Left lung (tissue), 14 donors: ENCODE measurements at places on chromosomes 4 and X.

GRCh38 chr4:23720556-23720955 lies 169.3 kb downstream of the PPARGC1A start:
- H3K36me3 ChIP-seq: no peaks in the 10 kb centered on the region
- DNase-seq: no peak
- H3K4me3 ChIP-seq: no peak overlapping the region
- no peak overlapping the region for H3K27ac ChIP-seq
- no peaks in the 10 kb centered on the region for H3K27me3 ChIP-seq
- no peaks in the 10 kb centered on the region for H3K4me1 ChIP-seq

GRCh38 chr4:146095091-146095690 lies 80.3 kb upstream of the LSM6 start:
- no peaks in the 10 kb centered on the region for H3K4me1 ChIP-seq
- peak; percentile 32 for DNase-seq
- H3K27ac ChIP-seq: no peak overlapping the region
- no peaks in the 10 kb centered on the region for H3K36me3 ChIP-seq

- H3K4me3 ChIP-seq: no peak overlapping the region
- no peaks in the 10 kb centered on the region for H3K27me3 ChIP-seq
- no peak for DNase-seq
- H3K36me3 ChIP-seq: no peaks in the 10 kb centered on the region
Observed at GRCh38 chrX:79412972-79413371, 45.8 kb upstream of the ITM2A start.

GRCh38 chr4:76439491-76439890 lies 4.5 kb downstream of the SHROOM3 start:
- H3K36me3 ChIP-seq: no peaks in the 10 kb centered on the region
- H3K27me3 ChIP-seq: no peaks in the 10 kb centered on the region
- DNase-seq: no peak
- no peak overlapping the region for H3K27ac ChIP-seq

- H3K27ac ChIP-seq: no peak overlapping the region
Observed at GRCh38 chrX:84320614-84321013, 132.6 kb upstream of the RPS6KA6 start.

GRCh38 chr4:8110071-8110986 lies 48.3 kb downstream of the ABLIM2 start:
- no peak overlapping the region for H3K27ac ChIP-seq
- H3K4me1 ChIP-seq: no peaks in the 10 kb centered on the region
- peak; percentile 72 for DNase-seq
- no peaks in the 10 kb centered on the region for H3K36me3 ChIP-seq
- H3K27me3 ChIP-seq: peaks cover 13% of the 10 kb centered on the region

DNA sequence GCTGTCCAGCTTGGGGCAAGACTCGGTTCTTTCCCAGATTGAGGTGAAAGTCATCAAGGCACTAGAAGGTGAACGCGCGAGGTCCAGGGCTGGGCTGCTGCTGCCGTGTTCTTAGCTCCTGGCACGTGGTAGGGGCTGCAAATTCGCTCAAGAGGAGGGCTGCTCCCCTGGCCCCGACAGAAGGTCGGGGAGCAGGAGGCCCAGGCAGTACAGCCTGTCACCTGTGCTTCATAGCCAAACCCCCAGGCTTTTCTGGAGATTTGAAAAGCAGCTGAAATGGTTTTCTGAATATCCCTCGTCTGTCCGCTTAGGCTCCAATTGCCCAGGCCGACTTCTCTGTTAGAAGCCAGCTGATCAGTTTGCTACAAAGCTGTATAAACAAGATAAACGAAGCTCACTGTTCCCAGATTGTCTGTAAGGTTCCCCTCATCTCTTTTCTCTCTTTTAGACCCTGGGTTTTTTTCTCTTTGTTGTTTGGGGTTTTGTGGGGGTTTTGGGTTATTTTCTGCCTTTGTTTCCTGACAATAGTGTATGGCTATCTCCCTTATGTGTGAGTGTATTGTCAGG lies 60.0 kb upstream of the STX18 start:
- H3K4me1 ChIP-seq: no peaks in the 10 kb centered on the region
- H3K27ac ChIP-seq: no peak overlapping the region
- no peak for DNase-seq
- no peaks in the 10 kb centered on the region for H3K36me3 ChIP-seq
- no peaks in the 10 kb centered on the region for H3K27me3 ChIP-seq
- no peak overlapping the region for H3K4me3 ChIP-seq

GRCh38 chrX:150198776-150199175 lies 164.3 kb upstream of the MAMLD1 start:
- H3K36me3 ChIP-seq: no peaks in the 10 kb centered on the region
- no peaks in the 10 kb centered on the region for H3K27me3 ChIP-seq
- DNase-seq: no peak
- H3K4me3 ChIP-seq: no peak overlapping the region
- no peaks in the 10 kb centered on the region for H3K4me1 ChIP-seq
- H3K27ac ChIP-seq: no peak overlapping the region

- DNase-seq: peak; percentile 28
- no peaks in the 10 kb centered on the region for H3K4me1 ChIP-seq
- H3K4me3 ChIP-seq: no peak overlapping the region
- H3K27me3 ChIP-seq: peaks cover 8% of the 10 kb centered on the region
- H3K36me3 ChIP-seq: no peaks in the 10 kb centered on the region
Observed at GRCh38 chr4:186554539-186554913, 841 bp downstream of the MTNR1A start.

- no peaks in the 10 kb centered on the region for H3K4me1 ChIP-seq
- H3K27me3 ChIP-seq: no peaks in the 10 kb centered on the region
- peaks cover 96% of the 10 kb centered on the region for H3K36me3 ChIP-seq
- no peak overlapping the region for H3K27ac ChIP-seq
- no peak for DNase-seq
Observed at GRCh38 chr4:773214-773613, 52.7 kb downstream of the CPLX1 start.

DNA sequence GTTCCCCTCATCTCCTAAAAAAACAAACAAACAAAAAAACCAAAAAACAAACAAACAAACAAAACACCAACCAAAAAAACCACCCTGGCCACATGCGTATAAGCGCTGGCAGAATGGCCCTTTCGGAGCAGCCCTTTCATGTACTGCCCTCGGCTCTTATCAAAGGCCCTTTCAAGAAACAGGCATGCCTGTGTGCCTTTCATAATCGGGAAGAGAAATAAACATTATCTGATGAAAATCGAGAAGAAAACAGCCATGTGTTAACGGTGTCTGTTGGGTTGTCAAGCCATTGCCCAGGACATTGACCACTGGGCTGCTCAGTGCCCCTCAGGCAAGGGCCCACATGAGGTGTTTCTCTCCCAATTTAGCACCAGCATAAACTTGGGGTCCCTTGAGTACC lies 68.3 kb downstream of the PJA1 start:
- H3K4me3 ChIP-seq: no peak overlapping the region
- no peaks in the 10 kb centered on the region for H3K27me3 ChIP-seq
- no peaks in the 10 kb centered on the region for H3K4me1 ChIP-seq
- H3K36me3 ChIP-seq: no peaks in the 10 kb centered on the region

GRCh38 chrX:9668537-9668936 lies 97.1 kb downstream of the GPR143 start:
- no peak for DNase-seq
- H3K27ac ChIP-seq: no peak overlapping the region
- no peaks in the 10 kb centered on the region for H3K36me3 ChIP-seq
- no peak overlapping the region for H3K4me3 ChIP-seq

DNA sequence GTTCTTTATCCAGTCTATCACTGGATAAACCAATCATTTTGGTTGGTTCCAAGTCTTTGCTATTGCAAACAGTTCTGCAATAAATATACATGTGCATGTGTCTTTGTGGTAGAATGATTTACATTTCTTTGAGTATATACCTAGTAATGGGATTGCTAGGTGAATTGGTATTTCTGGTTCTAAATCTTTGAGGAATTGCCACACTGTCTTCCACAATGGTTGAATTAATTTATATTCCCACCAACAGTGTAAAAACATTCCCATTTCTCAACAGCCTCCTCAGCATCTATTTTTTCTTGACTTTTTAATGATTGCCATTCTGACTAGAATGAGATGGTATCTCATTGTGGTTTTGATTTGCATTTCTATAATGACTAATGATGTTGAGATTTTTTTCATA lies 791.7 kb upstream of the AGA start:
- H3K36me3 ChIP-seq: no peaks in the 10 kb centered on the region
- H3K27ac ChIP-seq: no peak overlapping the region
- H3K4me1 ChIP-seq: no peaks in the 10 kb centered on the region
- H3K4me3 ChIP-seq: no peak overlapping the region
- DNase-seq: no peak

DNA sequence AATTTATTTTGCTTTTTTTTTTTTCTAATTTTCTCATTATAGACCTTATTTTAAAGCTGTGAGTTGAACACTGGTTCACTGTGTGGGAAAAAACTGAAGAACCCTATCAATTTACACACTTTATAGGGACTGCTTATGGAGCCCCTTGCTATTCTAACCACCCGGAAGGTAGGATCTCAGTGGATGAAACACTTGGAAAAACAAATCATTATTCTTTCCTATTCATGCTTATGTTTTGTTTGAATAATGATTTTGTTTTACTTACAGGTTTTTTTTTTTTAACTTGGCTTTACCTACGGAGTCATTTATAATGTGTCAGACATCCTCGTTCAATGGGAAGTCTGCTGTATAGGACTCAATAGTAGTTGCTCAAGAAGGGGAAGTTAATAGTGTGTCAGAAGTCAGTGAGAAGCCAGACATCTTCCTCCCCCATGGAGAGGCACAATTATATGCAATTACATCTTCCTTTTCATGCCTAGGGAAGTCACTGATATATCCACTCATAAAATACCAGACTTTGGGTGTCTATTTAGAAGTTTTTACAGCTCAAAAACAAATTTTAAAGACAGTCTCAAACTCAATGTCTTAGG lies 113.2 kb downstream of the ARSF start:
- no peak for DNase-seq
- H3K27ac ChIP-seq: no peak overlapping the region
- no peak overlapping the region for H3K4me3 ChIP-seq
- no peaks in the 10 kb centered on the region for H3K36me3 ChIP-seq
- H3K27me3 ChIP-seq: no peaks in the 10 kb centered on the region

DNA sequence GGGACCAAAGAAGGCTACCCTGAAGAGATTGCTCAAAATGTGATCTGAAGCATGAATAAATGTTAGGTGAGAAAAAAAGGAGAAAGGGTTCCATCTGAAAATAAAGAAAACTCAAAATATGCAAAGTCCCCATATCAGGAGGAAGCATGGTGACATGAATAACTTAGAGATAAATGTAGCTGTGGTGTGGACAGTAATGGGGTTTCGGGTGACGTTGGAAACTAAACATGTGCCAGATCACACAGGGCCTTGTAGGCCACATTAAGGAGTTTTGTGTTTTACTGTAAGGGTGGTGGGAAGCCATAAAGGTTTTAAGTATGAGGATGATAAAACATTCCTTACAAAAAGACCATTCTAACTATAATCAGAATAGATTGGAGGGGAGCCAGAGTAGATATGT lies 40.3 kb upstream of the ACSL4 start:
- H3K27me3 ChIP-seq: no peaks in the 10 kb centered on the region
- no peak for DNase-seq
- H3K36me3 ChIP-seq: no peaks in the 10 kb centered on the region
- no peaks in the 10 kb centered on the region for H3K4me1 ChIP-seq
- H3K4me3 ChIP-seq: no peak overlapping the region

GRCh38 chrX:48695534-48695896 lies 1.0 kb upstream of the SUV39H1 start:
- H3K27me3 ChIP-seq: peaks cover 4% of the 10 kb centered on the region
- DNase-seq: no peak
- H3K4me3 ChIP-seq: peak overlapping the region; percentile 51

DNA sequence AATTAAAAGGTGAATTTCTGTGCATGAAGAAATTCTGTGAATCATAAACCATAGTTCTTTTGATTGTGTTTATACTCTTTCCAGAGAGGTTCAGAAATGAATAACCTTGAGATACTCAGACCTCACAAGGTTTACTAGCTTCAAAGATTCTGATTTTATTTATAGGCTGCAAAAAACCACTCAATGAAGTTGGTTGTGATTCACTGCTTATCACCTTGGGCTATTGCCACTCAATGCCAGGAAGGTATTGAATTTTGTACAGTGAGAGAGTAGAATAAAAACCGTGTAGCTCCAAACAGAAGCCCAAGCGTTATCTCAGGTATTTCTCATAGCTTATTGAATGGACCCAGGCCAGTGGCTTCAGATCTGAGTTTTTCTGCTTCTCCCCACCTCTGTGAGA lies 118.7 kb downstream of the FHIP1A start:
- no peak overlapping the region for H3K27ac ChIP-seq
- H3K36me3 ChIP-seq: no peaks in the 10 kb centered on the region
- no peaks in the 10 kb centered on the region for H3K27me3 ChIP-seq
- H3K4me3 ChIP-seq: no peak overlapping the region

DNA sequence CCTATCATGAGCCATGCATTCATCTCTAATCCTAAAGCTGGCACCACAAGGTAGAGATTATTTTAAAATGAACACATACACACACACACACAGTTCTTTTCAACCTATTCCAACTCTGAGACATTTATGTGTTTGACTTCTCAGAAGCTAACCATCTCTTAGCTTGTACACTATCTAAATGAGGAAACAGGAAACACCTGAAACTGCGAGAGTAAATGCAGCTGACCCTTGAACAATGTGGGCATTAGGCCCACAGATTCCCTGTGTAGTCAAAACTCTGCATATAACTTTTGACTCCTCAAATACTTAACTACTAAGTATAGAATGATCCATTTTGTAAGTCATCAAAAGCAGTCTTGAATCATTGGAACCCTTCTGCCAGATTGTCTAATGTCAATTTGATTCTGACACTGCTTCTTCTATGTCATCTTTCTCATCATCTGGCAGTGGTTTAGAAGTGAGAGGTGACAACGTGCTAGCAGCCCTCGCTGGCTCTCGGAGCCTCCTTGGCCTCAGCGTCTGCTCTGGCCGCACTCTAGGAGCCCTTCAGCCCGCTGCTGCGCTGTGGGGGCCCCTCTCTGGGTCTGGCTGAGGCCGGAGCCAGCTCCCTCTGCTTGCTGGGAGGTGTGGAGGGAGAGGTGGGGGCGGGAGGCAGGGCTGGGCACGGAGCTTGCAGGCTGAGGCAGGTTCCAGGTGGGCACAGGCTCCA lies 21.4 kb upstream of the IL15 start:
- DNase-seq: peak; percentile 49
- H3K4me3 ChIP-seq: no peak overlapping the region
- H3K4me1 ChIP-seq: no peaks in the 10 kb centered on the region
- H3K27ac ChIP-seq: no peak overlapping the region
- no peaks in the 10 kb centered on the region for H3K27me3 ChIP-seq
- no peaks in the 10 kb centered on the region for H3K36me3 ChIP-seq

DNA sequence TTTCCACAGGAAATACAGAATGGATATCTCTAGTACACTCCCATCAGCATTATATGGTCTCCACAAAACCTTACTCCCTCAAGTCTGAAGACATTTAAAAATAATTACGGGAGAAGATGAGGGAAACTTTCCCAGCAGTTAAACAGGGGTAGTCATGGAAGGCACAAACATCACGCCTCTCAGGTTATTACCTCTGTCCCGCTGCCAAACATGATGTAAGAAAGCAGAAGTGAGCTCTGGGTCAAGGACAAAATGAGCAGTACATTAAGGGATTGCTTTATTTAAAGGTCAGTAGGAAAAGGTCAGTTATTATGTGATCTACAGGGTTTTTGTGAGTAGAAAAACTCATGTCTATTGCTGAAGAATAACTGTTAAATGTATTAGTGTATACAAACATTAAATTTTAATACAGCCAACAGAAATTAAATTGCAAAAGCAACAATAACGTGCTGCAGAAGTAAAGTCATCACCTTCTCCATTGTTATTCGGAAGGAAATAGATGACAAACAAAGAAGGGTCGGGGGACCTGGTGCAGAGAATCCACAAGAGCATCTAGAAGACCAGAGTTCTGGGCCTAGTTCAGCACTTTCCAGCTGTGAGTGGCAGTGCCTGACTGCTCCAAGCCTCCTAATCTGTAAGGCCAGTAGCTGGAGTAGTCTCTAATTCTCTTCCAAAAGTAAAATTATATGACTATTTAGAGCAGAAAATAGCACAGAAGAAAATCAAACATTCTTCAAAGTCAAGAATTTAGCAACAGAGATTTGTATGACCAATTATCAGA lies 171.2 kb downstream of the PPP3CA start:
- peaks cover 23% of the 10 kb centered on the region for H3K4me1 ChIP-seq
- DNase-seq: no peak
- no peak overlapping the region for H3K4me3 ChIP-seq
- H3K27me3 ChIP-seq: no peaks in the 10 kb centered on the region
